ENCODE measurements at places on chromosomes 12 and 14.
A peak's percentile ranks its signal among the peaks of the same experiment; 100 is the strongest.

DNA sequence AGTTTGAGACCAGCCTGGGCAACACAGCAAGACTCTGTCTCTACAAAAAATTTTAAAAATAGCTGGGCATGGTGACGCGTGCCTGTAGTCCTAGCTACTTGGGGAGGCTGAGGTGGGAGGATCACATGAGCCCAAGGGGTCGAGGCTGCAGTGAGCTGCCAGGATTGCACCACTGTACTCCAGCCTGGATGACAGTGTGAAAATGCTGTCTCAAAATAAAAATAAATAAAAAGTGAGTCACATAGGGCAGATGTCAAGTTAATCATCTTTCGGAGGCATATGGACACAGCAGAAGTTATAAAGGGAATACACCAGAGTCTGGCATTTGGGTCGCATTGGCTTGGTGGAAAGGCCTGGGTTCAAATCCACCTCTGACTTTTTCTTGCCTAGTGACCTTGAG is 92.7 kb downstream of the PHETA1 start:
- DNase-seq: no peak

- DNase-seq: no peak
Measured at GRCh38 chr14:95895720-95896119, 19.1 kb downstream of the TUNAR start.

- no peak for DNase-seq
Measured at GRCh38 chr14:77025744-77026165, 2.8 kb downstream of the IRF2BPL start.

- no peak for DNase-seq
Measured at GRCh38 chr12:20099395-20100183, 268.7 kb upstream of the PDE3A start.

GRCh38 chr14:34692348-34692747 is 22.0 kb downstream of the CFL2 start:
- DNase-seq: no peak

DNA sequence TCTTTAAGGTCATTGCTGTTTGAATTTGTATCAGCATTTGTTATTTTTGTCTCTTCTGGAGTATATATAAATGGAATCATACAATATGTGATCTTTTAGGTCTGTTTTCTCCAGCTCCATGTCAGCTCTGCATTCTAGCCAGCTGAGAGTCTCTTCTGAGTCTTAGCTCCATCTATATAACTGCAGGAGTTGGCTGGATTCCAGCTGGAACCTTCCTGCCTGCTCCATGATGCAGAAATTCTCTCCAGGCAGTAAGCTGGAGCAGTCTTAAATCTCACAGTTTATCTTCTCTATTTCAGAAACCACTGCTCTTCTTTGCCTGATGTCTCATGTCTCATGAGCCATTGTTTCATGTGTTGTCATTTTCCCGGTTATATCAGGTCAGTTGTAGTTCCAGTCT is 827.6 kb downstream of the NRXN3 start:
- peak; percentile 14 for DNase-seq

GRCh38 chr12:101490286-101490920 is 15.3 kb downstream of the SPIC start:
- DNase-seq: no peak

DNA sequence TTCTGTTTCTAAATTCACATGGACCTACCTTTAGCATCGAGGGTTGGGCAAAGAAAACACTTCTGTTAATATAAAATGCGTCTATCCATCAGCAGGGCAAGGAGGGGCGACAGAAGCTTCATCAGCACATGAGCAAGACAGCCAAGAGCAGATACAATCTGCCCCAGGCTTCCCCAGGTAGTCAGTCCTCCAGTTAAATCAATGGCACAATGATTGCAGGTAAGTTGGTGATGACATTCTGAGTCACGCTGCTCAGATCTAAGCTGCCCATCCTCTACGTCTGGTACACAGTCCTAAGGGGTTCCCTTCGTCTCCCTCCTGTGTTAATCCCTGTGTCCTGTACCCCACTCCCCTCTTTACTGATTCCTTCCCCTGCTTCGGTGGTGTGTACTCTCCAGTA is 38.8 kb downstream of the MAP3K9 start:
- no peak for DNase-seq

DNA sequence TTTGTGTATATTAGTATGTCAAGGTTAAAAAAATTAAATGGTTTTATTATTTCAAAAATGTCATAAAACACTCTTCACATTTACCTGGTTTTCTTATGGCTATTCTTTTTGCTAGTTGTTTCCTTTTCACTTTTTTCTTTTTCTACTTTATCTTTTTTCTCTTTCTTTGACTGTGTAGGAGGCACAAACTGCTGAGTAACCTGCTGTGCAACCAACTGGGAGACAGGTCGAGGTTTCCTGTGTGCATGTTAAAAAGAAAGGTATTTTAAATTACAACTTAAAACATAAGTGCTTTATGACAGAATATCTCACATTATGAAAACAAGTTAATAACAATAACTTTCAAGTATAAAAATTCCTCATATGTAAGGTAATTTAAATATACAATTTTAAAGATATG is 16.9 kb upstream of the GXYLT1 start:
- DNase-seq: no peak

DNA sequence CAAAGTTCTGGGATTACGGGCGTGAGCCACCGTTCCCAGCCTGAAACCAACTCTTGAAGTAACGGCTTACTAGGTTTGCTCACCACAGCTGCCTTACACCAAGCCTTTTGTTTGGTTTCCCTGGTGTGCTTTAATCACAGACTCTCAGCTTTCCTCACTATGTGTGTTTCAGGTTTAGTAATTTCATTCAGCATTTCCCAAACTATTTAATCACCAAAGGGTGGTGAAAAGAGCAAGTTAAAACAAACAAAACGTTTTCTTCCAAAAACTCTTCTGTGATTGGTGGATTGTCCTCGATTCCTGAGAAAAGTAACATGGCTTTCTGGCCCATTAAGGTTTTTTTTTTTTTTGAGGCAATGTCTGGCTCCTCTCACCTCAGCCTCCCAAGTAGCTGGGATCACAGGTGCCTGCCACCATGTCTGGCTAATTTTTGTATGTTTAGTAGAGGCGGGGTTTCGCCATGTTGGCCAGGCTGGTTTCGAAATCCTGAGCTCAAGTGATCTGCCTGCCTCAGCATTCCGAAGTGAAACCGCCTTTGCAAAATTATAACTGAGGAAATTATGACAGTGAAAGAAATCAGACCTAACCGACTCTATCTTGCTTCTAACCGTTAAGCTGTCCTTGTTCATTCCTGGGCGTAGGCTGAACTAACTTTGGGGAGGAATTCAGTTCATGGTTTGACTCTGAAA is 1.5 kb upstream of the ZFYVE26 start:
- DNase-seq: no peak

DNA sequence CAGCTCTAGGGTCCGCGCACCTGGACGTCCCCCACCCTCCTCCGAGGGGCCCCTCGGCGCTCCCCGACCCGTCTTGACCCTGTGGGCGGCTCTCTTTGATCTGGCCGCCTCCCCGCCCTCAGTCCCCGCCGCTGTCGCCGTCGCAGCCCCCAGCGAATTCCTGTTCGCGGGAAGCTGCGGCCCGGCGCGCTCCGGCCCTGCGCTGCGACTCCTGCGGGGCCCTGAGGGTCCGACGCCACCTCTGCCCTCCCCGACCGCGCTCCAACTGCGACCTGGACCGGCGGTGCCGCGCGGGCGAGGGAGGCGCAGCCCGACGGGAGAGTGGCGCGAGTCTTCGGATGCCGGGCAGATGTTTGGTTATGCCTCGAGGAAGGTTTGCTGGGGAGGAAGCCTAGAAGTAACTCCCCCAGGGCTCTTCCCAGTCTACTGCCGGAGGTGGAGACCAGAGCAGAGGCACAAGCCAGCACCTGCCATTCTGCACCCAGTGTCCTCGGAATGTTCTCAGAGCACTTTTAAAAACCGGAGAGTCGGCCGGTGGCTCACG is 440 bp upstream of the ISM2 start:
- DNase-seq: peak; percentile 6

DNA sequence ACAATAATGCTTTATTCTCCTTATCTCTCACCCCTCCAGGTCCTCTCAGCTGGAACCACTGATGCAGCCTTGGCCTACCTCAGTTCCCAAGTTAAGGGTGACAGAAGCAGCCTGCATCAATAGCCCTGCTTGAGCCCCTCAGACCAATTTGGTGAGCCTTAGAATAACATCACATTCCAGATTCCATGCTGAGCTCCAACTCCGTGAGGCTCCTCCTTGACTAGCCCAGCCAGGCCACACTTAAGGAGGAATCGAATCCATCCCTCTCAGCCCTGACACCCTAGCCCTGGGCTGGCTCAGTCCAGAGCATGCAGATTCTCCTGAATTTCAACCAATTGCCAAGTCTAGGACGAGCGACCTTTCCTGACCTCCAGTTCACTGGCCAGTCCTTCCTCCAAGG is 91.1 kb downstream of the ARMH4 start:
- DNase-seq: no peak

DNA sequence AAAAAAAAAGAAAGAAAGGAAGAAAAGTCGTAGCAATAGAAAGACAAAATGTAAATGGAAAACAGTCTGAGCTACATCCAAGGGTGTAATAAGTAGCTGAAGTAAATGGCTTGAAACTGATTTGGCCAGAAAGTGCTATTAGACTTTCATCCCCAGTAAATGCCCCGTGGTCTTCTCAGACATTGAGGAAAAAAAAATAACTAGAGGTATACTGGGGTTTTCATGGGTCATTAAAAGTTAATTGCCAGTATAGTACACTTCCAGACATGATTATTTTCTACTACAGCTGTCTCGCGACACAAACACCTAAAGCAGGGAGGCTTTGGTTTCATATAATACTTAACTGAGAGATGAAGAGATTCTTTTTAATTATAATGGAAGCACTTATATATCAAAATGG is 271.9 kb downstream of the CPNE8 start:
- DNase-seq: no peak

DNA sequence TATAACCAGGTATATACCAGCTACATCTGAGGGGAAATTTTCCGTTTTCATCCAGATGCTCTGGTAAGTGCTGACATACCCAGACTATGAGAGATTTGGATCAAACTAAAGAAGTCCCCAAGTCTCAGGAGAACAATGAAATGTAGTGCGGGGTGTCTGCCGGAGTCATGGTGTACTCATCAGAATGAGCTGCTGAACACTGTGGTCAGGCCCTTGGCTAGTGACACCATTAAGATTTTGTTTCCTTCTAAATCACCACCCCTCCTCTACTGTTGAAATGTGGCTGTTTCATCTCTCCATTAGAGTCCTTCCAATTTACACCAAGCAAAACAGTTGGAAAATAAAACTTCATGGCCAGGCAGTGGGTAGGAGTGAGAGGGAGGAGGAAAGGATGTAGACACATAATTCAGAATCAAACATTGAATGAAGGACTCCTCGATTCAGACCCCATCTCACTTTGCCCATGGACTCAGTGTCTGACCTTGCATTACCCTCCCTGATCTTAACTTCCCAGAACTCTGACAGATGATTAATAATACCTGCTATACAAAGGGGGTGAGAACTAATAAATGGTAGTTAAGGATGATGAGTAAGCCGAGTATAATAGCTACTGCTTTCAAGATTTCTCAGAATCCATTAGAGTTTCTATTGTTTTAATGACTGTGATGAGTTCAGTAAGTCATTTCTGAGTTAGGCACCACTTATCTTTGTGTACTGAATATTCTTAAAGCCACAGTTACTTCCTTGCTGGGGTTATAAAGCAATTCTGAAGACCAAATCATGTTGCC is 127.4 kb downstream of the CRADD start:
- DNase-seq: no peak

- no peak for DNase-seq
Measured at GRCh38 chr14:90625445-90625844, 190.8 kb downstream of the TTC7B start.

DNA sequence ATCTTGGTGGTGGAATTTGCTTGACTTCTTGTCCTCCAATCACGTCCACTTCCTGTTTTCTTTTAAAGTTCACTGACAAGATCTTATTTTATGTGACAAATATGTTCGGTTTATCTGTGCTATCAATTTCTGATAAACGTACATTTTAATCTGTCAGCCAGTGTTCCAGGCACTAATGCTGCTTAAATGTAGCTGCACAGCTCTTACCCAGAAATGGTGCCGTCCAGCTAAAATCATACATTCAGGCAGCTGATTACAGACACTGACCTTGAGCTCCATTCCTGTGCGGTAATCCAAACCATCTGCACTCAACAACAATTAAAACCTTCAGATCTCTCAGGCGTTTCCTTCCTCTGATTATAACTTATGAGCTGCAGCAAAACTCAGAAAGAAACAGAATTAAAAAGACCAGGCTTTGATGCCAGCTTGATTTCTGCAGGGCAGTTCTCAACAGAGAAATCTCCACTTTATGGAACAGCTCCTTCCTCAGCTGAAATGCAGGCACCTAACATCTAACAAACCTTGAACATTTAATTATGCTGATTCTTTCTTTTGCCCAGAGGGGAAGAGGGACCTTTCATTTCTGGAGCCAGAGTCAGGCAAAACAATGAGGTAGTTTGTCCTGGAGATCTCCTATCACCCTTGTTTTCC is 26.4 kb upstream of the RASSF3 start:
- DNase-seq: no peak

GRCh38 chr12:49947593-49948226 is 2.8 kb upstream of the AQP2 start:
- no peak for DNase-seq

DNA sequence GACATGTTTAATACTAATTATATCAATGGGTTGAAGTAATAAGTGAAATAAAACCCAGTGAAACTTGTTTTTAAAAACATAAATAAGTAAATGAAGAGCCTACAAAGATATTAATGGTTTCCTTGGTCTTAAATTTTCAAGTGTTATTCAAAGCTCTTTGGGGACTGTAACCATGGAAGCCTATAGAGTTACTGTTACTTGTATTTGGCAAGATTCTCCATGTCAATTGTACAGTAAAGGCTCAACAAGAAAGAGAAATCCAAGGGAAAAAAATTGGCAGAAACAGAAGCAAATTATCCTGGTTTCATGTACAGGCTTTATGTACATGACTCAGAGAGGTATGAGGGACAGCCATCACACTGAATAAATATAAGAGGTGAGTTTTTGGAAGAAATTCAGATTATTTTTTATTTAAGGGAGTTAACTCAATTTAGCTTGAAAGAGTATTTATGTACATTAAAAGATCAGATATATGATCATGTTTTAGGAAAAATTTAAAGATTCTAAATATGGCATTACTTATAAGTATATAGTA is 151.1 kb upstream of the HMGA2 start:
- no peak for DNase-seq

DNA sequence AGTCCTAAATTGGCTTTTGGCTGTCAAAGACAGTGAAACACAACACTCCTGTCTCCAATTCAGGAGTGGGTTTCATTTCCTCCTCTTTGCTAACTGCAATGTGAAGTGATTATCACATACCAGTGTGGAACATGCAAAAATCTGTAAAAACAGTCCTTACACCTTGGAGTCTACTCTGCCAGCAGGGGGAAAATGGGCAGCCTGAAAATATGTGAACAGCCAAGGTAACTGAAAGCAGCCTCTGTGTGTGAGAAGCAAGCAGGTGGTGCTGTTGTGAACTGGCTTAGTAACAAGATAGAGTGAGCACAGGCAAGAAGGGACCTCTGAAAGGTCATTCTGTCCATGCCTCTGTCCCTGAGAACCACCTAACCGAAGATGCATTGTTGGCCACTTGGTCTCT is 6.0 kb downstream of the PRMT8 start:
- DNase-seq: no peak

DNA sequence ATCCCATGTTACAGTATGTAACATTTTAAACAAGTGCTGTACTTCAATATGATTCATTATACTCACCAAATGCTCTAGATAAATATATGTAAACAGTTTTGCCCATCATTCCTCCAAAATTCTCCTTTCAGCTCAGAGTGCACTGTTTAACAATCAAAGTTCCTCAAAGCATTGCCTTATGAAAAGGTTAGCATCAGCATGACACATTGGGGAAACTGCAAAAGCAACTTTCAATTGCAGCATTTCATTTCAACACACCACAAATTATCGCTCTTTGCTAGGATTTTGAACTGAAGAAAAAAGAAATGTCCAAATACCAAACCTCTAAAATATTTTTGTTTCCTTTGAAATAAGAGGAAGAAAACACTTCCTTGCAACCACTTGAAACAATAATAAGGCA is 413.2 kb downstream of the FLRT2 start:
- DNase-seq: no peak

Data from NCI-H510A (cell line).